ENCODE measurements at places on chromosomes 12 and 14. TPM values are rescaled to one million over a fixed set of nuclear protein-coding genes. Genes with fewer than 3 reads are reported as not detected.

The SDSL gene
- polyA plus RNA-seq = 12.0 TPM

The C14orf180 gene
- 0.11 TPM for polyA plus RNA-seq

The CCDC38 gene
- 0.37 TPM for polyA plus RNA-seq

DNA sequence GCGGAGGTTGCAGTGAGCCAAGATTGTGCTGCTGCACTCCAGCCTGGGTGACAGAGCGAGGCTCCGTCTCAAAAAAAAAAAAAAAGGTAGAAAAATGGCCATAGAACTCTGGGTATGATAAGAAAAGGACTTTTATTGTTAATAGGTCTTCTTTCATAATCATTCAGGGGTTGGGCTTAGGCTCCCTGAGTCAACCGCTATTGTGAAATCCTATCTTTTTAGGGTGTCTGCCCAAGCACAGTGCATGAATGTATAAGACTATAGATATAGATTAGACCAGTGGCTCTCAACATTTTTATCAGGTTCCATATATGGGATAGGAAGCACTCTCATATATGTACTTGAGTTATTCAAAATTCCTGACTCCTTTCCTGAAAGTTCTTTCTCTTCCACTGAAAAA, 48.7 kb upstream of the USP15 start:
- DNase-seq = no peak

GRCh38 chr14:97827746-97828145, 1030.6 kb downstream of the VRK1 start:
- no peak for DNase-seq

- DNase-seq = no peak
These were observed 82.6 kb downstream of the SCARB1 start for GRCh38 chr12:124780752-124781685.

DNA sequence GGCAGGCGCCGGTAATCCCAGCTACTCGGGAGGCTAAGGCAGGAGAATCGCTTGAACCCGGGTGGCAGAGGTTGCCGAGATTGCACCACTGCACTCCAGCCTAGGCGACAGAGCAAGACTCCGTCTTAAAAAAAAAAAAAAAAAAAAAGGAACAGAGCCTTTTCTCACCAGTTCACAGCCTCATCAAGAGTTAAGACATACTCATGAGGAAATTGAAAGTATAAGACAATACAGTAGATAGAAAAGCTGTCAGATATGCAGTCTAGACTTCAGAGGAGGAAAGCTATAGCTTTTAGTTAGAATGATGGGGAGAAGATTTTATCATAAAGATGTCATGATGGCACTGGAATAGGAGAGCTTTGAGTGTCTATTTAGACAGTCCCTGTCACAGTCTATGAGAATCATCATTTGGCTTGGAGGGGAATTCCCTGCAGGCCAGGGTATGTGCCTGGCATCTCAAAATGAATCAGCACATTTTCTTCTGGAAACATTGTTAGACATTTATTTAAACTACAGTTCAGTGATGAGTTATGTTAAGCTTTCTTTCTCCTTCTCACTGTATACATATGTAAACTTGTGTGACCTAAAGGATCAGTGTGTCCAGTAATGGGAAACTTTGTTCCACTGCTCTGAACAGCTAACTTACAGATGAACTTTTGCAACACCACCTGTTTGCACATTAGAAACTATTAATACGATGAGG, 2.9 kb upstream of the RAB35 start:
- no peak for DNase-seq

DNA sequence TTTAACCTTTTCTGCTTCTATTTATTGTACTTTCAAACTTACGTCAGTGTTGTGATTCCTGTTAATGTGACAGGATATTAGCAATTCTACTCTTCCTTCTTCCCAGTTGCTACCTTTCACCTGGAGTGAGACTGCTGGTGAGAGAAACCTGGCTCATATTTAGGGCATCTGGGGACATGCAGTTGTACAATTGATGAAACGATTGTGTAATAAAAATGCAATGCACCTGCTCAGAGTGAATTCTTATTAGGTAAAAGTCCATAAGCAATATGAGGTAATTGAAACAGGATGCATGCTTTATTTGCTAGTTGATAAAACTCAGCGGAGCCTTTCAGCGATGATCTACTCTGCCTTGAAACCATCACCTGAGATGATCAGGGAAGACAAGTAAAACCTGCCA, 116.1 kb upstream of the FBXO33 start:
- no peak for DNase-seq
